ENCODE measurements at places on chromosomes 12 and 14.

- DNase-seq = no peak
These were observed 202.6 kb upstream of the LHX5 start for GRCh38 chr12:113674302-113674701.

GRCh38 chr14:54610051-54610977, 43.4 kb downstream of the SAMD4A start:
- no peak for DNase-seq

GRCh38 chr12:21516281-21516680, 9.8 kb upstream of the SPX start:
- no peak for DNase-seq

- peak; percentile 90 for DNase-seq
These were observed 2.2 kb upstream of the NXPH4 start for GRCh38 chr12:57214398-57214781.

- DNase-seq = no peak
These were observed 57.7 kb downstream of the MAX start for GRCh38 chr14:65044596-65044959.

- no peak for DNase-seq
These were observed 208.8 kb upstream of the EEA1 start for GRCh38 chr12:93137656-93138612.

DNA sequence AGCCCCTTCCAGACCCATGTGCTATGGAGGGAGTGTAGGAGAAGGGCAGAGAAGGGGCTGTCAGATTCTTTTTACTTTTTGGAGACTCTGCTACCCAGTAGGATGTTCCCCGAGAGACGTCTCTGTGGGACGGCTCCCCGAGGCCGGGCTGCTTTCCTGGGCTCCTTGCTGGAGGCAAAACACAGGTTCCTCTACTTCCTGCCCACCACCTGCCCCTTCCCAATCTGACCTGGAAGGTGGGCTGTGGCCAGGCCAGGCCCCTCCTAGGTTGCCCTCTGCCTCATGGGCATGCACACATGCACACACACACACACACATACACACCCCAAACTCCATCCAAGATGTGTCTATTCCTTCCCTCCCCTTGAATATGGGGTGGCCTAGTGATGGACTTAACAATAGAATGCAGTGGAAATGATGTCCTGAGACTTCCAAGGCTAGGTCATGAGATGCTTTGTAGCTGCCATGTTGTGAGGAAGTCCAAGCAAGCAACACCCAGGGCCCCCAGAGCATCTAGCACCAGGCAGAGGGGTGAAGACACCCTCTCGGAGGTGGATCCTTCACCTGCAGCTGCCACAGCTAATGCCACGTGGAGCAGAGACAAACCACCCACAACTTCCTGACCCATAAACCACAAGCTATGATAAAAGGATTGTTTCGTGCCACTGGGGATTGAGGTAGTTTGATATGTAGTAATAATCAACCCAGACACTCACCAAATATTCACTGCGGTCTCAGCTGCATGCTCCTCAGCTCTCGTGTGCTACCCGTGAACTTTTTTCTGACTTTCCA, 1.6 kb upstream of the ASB2 start:
- DNase-seq = peak; percentile 94

GRCh38 chr14:94921882-94922585, 152.1 kb upstream of the GSC start:
- no peak for DNase-seq

DNA sequence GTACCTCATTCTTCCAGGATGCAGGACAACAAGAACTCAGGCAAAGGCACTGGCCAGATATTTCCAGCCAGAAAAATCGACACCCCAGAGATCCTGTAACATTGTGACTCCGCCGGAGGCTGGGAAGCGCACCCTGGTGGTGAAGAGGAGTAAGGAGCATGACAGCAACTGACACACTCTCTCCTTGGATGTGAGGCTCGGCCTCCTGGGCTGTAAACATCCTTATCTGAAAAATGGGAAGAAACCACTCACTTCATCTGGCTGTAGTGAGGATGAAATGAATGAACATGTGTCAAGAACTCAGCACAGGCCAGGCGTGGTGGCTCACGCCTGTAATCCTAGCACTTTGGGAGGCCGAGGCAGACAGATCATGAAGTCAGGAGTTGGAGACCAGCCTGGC, 27.5 kb downstream of the TCHP start:
- DNase-seq = peak; percentile 79

DNA sequence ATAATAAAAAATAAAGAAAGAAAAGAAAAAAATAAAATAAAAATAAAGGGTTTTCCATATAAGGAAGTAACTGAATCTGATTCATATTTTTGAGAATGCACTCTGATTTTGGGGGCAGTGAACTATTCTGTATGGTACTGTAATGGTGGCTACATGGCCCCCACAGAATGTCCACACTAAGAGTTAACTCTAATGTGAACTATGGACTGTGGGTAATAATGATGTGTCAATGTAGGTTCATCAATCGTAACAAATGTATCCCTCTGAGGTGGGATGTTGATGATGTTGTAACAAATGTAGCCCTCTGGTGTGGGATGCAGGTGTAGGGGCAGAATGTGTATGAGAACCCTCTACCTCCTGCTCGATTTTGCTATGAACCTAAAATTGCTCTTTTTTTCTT, 13.8 kb downstream of the KRT8 start:
- no peak for DNase-seq

DNA sequence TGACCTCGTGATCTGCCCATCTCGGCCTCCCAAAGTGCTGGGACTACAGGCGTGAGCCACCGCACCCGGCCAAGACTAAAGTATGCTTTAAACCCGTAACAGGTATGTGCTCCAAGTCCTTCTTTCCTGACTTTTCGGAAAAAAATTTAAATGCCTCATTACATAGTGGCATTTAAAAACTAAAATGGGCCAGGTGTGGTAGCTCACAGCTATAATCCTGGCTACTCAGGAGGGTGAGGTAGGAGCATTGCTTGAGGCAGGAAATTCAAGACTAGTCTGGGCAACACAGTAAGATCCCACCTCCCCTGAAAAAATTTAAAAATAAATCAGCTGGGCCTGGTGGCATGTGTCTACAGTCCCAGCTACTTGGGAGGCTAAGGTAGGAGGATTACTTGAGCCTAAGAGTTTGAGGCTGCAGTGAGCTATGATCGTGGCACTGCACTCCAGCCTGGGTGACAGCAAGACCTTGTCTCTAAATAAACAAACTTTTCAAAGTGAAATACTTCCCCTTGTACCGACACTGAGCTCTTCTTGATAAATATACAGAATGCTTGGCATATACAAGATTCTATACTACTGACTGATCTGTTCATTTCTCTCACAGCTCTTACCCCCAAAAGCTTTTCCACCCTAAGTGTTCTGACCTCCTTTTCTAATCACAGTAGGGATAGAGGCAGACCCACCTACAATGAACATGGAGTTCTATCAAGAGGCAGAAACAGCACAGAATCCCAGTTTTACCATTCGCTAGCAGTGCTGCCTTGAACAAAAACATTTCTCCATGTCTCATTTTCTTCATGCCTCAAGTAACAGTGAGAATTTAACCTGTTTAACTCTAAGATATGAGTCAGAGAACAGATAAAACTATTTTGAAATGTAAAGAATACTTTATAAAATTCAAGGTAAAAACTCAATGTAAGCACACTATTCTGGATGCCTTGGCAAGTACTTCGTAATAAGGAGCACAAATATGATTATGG, 7.9 kb downstream of the PPP4R3A start:
- DNase-seq = no peak

GRCh38 chr12:116808113-116809105, 70.3 kb downstream of the RNFT2 start:
- no peak for DNase-seq

DNA sequence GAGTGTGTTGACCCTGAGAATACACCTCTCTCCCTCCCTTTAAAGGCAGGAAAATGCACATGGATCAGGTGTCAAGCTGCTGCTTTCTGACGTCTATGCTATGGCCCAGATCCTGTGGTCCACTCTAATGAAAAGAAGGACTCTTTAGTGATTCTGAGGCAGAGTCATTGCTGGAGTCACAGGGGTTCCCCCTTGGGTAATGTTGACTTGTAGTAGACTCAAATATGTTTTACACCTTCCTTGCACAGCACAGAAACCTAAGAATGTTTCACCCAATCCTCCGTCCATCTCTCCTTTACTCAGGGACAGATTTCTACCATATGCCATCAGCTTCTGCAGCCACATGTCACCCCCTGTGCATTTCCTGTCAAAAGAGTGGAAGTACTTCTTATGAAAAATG, 525.4 kb downstream of the TMEM121 start:
- DNase-seq = no peak

Data from activated CD4-positive, alpha-beta T cell treated with anti-CD3 and anti-CD28 coated beads, Interleukin-2, amount 10 ng/mL, durations not matched to agents 24 days and 14 days (primary cell).